ENCODE measurements at places on chromosomes 7 and 10.

DNA sequence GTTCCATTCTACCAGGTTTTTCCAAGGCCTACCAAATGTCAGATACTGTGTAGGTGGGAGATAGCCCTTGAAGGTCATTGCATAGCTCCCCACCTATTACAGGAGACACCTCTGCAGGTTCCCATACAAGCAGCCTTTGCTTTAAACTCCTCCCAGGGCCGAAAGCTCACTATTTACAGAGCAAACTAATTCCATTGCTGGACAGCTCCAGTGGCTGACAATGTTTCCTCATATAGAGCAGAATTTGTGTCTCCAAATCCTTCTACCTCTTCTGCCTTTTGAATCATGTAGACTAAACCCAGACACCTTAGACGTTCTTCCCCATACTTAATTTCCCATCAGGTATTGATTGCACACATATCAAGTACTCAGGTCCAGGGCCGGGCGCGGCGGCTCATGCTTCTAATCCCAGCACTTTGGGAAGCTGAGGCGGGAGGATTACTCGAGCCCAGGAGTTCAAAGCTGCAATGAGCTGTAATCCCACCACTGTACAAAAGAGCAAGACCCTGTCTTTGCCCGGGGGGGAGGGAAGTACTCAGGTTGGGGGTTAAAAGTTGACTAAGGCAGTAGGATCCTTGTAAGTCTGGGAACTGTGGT lies 2.1 kb downstream of the CNNM1 start:
- DNase-seq: no peak

DNA sequence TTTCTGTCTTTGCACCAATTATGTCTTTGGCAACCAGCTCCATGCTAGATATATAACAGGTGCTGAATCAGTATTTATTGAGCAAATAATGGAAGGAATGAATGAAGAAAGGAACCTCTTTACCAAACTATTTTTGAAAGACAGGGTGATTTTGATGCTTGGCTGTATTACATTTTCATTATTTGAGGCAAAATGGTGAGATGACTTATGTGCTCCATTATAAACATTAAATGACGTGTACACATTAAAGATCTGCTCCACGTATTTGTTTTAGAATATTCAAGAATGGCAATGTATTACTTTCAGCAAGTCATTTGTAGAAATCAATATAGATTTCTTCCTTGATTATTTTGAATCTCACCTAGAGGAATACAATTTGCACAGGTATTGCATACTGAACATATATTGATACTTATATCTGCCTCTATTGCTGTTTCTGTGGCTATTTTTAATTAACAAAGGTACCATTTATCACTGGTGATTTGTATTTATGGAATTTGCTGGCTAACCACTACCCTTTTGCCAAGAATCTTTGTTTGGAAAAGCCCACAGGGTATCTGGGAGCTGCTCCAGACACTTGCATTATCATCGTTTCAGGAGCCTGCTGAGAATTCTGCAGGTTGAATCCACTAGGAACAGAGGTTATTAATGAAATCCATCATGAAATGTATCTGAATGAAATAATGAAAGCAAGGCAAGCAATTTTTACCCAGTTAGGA lies 92.2 kb downstream of the SEMA3C start:
- no peak for DNase-seq

- no peak for DNase-seq
These were observed 14.8 kb upstream of the CELF2 start for GRCh38 chr10:11002916-11003315.

DNA sequence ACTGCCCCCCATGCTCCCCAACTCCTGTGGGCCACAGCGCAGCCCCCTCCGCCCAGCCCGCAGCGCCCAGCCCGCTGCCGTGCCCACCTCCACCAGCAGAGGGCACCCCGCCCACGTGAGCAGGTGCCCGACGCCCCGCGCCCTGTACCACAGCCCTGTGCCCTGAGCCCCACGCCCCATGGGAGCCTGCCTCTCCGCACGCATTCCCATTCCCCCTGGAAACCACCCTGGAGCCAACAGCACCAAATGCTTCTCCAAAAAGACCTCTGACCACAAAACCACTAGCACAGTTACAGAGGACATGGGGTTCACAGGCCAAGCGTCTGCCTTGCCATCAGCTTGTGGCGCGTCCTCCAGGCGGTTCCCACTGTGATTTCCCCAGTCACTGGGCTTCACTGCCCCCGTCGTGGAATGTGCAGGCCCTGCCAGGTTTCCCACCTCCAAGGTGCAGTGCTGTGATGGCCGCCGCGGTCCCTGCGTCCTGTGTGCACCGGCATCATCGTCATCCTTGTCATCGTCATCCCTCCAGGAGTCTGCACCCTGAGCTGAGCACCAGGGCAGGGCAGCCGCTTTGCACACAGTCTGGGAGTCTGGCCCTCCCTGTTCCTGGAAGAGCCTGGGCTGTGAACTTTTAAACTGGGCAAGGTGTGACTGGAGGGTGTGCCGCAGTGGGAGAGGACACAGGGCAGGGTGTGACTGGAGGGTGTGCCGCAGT lies 61.7 kb downstream of the PWWP2B start:
- DNase-seq: peak; percentile 33

GRCh38 chr10:89263531-89263930 lies 12.0 kb upstream of the LIPA start:
- no peak for DNase-seq

GRCh38 chr10:47299611-47300428 lies at the start of gene GDF10:
Gene GDF10 (plus strand): TSS chr10:47300197. CDS start chr10:47300652, 455 bp downstream.
- no peak for DNase-seq
